Activated CD4-positive, alpha-beta memory T cell treated with anti-CD3 and anti-CD28 coated beads, Interleukin-2, amount 10 ng/mL, durations not matched to agents 7 days and 5 days (primary cell): ENCODE measurements at places on chromosomes 4 and X.

DNA sequence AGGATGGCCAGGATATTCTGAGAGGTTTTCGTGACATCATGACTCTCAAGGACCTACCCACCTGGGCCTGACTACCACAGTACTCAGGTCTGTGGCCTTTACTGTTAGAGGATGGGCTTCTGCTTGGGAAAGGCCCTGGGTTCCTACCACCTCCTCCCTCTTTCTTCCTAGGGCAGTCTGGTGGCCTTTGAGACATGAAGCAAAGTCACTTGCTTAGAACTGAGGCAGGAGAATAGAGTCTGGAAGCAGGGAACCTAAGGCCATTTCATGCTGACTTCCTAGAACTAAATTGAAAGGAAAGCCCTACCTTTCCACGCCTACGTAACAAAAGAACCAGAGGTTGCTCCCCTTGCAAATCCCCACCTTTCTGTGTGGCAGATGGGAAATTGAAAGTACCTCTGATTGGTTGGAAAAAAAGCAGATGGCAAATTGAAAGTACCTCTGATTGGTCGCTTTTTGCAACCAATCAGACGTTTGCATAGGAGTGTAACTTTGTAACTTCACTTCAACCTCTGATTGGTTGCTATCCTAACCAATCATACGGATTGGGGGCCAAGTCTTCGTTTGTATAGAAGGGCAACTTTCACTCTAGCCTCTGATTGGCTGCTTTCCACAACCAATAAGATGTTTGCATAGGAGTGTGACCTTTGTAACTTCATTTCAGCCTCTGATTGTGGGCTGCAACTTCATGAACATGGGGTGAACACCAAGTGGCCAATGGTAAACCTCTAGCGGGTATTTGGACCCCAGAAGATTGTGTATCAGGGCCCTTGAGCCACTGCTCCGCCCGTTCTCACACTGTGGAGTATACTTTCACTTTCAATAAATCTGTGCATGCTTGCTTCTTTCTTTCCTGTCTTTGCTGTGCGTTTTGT is 9.9 kb upstream of the AKAP14 start:
- H3K36me3 ChIP-seq: no peaks in the 10 kb centered on the region
- no peaks in the 10 kb centered on the region for H3K27me3 ChIP-seq
- peaks cover 14% of the 10 kb centered on the region for H3K4me1 ChIP-seq
- H3K4me3 ChIP-seq: peak overlapping the region; percentile 44
- peak; percentile 41 for DNase-seq
- peak overlapping the region; percentile 44 for H3K27ac ChIP-seq

DNA sequence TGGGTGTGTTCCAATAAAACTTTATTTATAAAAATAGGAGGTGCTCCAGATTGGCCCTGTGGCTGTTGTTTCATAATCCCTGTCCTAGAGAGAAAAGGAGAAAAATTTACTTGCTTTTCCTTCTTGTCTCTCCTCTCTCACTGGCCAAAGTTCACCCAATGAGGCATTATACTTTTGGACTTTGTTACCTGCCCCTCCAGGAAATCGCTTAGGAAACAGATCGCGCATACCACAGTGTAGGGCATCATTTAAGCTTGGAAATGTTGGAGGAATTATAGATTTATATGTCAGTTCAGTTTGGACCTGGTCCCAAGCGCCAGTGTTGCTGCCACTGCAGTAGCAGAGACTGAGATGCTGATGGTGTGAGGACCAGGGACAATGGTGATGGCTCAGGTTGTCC is 337.6 kb upstream of the NR3C2 start:
- H3K27ac ChIP-seq: no peak overlapping the region
- no peaks in the 10 kb centered on the region for H3K36me3 ChIP-seq
- no peaks in the 10 kb centered on the region for H3K27me3 ChIP-seq
- H3K4me3 ChIP-seq: no peak overlapping the region
- DNase-seq: no peak
- H3K4me1 ChIP-seq: no peaks in the 10 kb centered on the region

DNA sequence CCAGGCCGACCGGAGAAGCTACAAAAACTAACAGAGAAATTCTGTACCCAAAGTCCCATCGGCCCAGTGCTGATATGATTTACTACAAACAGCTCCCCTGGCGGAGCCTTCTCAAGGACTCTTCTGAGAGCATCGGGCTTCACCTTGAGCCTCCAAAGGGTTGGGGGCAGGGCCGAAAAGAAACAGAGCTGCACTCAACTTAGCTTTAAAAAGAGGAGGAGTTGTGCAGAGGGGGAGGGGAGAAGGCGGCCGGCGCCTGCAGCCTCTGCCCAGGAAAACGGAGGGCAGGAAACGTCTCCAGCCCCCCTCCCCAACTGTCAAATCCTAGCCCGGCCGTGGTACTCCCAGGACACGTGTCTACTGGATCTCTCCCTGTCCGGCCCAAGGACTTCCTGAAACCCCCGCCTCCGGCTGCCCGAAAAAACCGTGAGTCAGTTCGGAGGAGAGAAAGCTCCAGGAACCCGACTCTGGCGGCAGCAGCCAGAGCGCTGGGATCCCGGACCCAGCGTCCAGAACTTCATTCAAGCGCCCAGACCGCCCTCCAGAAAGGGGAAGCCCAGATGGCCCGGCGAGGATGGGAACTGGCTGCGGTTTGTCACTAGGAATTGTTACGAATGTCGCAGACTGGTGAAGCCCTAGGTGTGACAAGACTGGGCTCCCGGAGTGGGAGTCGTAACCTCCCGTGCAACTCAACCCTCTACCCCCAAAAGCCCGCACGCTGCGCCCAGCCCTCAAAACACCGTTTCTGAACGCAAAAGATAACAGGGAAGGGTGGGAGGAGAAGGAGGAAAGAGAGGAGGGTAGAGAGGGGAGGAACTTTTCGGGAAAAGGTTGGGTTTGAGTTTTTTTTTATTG is 973 bp downstream of the ADAMTS3 start:
- peak overlapping the region; percentile 9 for H3K4me3 ChIP-seq
- H3K36me3 ChIP-seq: no peaks in the 10 kb centered on the region
- H3K27me3 ChIP-seq: peaks cover 43% of the 10 kb centered on the region
- peaks cover 9% of the 10 kb centered on the region for H3K4me1 ChIP-seq
- H3K27ac ChIP-seq: no peak overlapping the region
- no peak for DNase-seq

DNA sequence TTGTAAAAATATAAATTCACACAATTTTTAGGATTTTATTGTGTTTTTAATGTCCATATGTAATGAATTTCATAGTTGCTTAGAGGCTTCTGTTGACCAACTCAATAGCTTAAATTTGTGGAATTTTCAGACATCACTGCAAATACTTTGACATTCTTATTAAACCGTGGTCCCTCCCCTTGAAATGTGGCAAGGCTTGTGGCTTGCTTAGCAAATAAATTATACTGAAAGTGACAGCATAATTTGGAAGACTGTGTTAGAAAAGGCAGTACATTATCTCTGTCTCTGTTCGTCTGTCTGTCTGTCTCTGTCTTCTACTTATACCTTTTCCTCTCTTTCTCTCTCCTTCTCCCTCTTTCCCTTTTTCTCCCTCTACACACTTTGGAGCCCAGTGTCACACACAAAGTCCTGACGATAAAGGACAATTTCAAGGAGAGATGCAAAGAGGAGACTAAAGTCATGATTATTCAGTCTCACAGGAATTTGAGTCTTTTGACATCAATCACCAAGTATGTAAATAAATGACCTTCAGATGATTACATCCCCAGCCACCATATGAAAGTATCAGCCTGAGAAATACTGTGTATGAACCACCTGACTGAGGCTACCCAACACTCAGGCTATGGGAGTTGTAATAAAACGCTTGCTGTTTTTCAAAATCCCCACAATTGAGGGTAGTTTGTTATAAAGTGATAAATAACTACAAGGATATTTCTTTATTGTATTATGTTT is 21.0 kb upstream of the UGT2B7 start:
- no peak for DNase-seq
- H3K27me3 ChIP-seq: no peaks in the 10 kb centered on the region
- no peak overlapping the region for H3K4me3 ChIP-seq
- no peak overlapping the region for H3K27ac ChIP-seq
- no peaks in the 10 kb centered on the region for H3K4me1 ChIP-seq
- no peaks in the 10 kb centered on the region for H3K36me3 ChIP-seq

GRCh38 chr4:150106886-150107285 is 28.6 kb downstream of the DCLK2 start:
- H3K27me3 ChIP-seq: peaks cover 19% of the 10 kb centered on the region
- no peak overlapping the region for H3K4me3 ChIP-seq
- no peaks in the 10 kb centered on the region for H3K4me1 ChIP-seq

DNA sequence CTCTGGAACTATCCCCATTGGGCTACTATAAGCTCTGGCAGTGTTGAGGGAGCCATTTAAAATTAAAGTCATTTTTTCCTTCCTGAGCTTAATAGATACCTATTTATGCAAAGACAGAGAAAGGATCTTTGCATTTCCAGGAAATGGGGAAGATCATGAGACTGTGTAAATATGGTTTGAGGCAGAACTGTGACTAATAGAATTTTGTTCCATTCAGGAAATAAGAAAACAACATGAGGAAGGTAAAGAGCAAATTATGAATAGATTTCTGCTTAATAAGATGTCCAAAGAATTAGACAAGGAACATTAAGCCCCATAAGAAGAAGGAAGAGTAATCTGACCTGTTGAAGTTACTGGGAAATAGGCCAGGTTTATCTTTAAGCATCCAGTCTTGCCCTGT is 17.8 kb upstream of the TBC1D19 start:
- DNase-seq: no peak
- peaks cover 16% of the 10 kb centered on the region for H3K27me3 ChIP-seq
- H3K36me3 ChIP-seq: no peaks in the 10 kb centered on the region
- H3K27ac ChIP-seq: no peak overlapping the region
- no peak overlapping the region for H3K4me3 ChIP-seq

DNA sequence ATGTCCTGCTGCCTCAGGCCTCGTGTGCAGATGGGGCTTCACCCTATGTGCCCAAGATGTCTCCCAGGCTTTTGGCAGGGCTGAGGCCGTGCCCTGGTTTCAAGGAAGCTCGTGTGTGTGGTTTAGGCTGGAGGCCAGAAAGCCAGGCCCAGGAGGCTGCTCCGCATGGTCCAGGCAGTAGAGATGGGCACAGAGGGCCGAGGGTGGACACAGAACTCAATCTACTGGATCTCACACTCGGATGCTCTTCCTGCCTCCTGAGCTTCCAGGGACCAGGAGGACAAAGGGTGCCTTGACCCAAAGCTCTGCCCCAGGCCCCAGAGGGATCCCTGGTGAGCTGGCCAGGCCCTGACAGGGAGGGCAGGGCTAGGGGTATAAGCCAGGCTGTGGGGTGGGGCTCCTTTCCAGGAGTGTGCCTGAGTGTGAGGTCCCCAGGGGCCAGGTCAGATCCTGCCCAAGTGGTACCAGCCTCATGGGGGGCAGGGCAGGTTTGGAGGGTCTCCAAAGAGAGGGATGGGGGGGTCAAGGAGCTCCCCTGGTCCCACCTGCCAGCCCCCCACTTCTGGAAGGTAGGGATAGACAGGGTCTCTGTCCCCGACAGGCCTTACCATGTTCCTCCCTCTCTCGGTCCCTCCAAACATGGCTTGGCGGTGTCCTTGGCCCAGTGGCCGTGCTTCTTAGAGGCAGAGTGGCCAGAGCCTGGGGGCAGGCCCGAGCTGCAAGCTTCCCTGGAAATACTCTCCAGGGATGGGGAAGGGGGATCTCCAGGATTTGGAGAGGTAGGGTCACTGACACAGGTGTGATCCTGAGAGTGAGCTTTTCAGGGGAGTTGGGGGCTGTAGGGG is 23.8 kb downstream of the HTRA3 start:
- H3K27ac ChIP-seq: no peak overlapping the region
- H3K36me3 ChIP-seq: no peaks in the 10 kb centered on the region
- H3K4me1 ChIP-seq: no peaks in the 10 kb centered on the region
- no peaks in the 10 kb centered on the region for H3K27me3 ChIP-seq
- no peak overlapping the region for H3K4me3 ChIP-seq
- no peak for DNase-seq

- no peak overlapping the region for H3K27ac ChIP-seq
- H3K36me3 ChIP-seq: peaks cover 3% of the 10 kb centered on the region
- H3K4me3 ChIP-seq: no peak overlapping the region
- H3K27me3 ChIP-seq: no peaks in the 10 kb centered on the region
Observed at GRCh38 chrX:2325076-2325784, 175.5 kb downstream of the DHRSX start.

GRCh38 chrX:153474266-153474665 is 3.9 kb upstream of the HAUS7 start:
- DNase-seq: no peak
- peaks cover 13% of the 10 kb centered on the region for H3K4me1 ChIP-seq
- H3K36me3 ChIP-seq: no peaks in the 10 kb centered on the region
- H3K27ac ChIP-seq: no peak overlapping the region
- H3K4me3 ChIP-seq: no peak overlapping the region

DNA sequence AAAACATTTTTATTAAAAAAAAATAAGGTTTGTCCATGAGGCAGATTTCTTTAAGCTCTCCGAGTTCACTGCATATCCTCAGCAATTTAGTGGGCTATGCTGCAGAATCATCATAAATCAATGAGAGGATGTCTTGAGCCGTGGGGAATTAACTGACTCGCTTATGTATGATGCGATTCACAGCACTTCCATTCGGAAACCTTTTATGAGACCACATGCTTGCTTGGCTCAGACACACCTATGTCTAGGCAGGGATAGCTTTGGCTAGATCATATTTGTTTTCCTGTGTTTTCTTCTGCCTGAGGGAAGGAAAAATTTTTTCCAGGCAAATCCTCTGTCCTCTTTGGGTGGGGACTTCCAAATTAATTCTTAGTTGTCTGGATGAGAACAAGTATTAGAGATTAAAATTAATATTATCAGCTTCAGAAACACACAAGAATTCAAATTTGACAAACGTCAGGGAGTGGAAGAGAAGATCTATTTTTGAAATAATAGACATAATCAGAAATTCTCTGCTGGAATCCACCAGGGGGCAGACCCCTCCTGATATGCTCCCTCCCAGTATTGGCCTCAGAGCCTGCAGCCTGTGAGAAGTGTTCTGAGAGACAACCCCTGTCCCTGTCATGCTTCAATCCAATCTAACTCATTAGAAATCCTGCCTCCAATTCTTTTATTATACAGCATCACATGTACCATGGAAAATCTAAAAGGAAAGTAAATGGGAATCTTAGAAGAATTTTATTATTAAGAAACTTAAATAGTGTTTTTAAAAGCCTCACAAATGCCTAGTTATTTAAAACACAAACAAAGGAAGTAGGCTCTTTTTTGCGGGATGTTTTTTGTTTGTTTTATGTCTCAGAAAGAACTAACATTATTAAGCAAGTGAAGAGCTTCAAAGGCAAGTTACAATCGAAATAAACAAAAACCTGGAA is 345.1 kb upstream of the TACR3 start:
- H3K27me3 ChIP-seq: no peaks in the 10 kb centered on the region
- no peak overlapping the region for H3K27ac ChIP-seq
- H3K4me1 ChIP-seq: no peaks in the 10 kb centered on the region
- DNase-seq: no peak
- H3K4me3 ChIP-seq: no peak overlapping the region
- H3K36me3 ChIP-seq: no peaks in the 10 kb centered on the region

- H3K27me3 ChIP-seq: no peaks in the 10 kb centered on the region
- peak within 1 kb of the TSS; percentile 93 for H3K4me3 ChIP-seq
- H3K27ac ChIP-seq: peak within 1 kb of the TSS; percentile 97
- peaks cover 44% of the 10 kb centered on the region for H3K36me3 ChIP-seq
Observed at GRCh38 chr4:89307446-89308160, at the start of gene GPRIN3. GPRIN3 (minus strand) TSS chr4:89307800; CDS start chr4:89250110, 57,690 bp downstream.
